ENCODE measurements at places on chromosomes 12 and 14.

GRCh38 chr12:124392667-124393413 is 97.9 kb downstream of the RFLNA start:
- peak; percentile 68 for DNase-seq

DNA sequence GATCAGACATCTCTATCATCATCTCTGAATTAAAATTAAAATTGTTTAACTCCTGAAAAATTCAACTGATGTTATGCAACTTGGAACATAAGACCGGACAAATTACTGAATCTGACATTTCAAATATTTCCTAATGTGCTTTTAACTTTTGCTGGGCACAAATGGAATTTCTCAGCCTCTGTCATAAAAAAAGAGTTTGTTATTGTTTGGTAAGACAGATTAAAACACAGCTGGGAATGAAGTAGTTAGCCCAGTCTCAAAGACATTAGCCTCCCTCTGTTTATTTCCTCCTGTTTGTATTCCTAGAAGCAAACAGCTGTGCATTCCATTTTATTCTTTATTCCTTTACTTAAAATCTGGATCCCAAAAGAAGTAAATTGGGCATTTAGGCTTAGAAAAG is 29.4 kb downstream of the PLEKHA5 start:
- no peak for DNase-seq

GRCh38 chr12:16789204-16789790 is 183.3 kb upstream of the LMO3 start:
- no peak for DNase-seq

- DNase-seq, result no peak
These were observed 24.6 kb downstream of the TPCN1 start for GRCh38 chr12:113245695-113246477.

DNA sequence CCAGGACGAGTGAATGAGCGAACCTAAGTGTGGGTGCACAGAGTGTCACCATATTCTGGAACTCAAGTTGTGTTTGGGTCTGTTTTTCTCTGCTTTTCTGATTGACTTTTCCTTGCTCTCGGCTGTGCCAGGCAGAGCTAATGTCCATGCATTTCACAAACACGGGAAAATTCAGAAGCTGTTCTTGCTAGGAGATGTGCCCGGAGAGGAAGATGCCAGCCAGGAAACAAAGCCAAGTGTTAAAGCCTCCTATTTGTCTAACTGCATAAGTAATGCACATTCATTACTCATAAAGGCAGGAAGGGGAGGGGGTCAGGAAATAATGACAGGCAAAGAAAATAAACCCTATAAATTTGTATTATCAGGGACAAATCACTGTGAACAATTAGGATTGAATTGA is 250.4 kb upstream of the SFSWAP start:
- no peak for DNase-seq

GRCh38 chr12:72230589-72230988 is 41.6 kb upstream of the TRHDE start:
- peak; percentile 36 for DNase-seq

- DNase-seq, result no peak
These were observed 364.9 kb upstream of the KITLG start for GRCh38 chr12:88945051-88945732.

DNA sequence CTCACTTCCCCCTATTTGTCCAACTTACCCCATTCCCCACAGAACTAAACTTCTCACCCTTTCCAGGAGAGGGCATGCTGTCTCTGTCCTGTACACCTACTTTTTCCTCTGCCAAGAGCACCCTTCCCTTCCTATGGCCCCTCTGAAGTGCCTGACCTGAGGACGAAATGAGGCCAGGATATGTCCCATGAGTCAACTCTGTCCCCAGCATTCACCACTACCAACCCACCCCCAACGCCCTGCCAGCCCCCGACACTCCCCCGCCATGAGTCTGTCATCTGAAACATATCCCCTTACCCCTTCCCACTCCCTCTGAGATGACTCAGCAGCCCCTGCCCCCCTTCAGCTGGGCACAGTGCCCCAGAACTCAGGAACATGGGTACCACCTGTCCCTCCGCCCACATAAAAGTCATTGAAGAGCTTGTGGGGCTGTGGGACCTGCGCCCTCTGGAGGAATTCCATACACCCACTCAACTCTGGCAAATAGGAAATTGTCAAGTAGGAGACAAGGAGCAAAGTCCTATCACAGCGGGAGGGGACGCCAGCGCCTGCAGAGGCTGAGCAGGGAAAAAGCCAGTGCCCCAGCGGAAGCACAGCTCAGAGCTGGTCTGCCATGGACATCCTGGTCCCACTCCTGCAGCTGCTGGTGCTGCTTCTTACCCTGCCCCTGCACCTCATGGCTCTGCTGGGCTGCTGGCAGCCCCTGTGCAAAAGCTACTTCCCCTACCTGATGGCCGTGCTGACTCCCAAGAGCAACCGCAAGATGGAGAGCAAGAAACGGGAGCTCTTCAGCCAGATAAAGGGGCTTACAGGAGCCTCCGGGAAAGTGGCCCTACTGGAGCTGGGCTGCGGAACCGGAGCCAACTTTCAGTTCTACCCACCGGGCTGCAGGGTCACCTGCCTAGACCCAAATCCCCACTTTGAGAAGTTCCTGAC is 26.3 kb downstream of the ITGA7 start:
- DNase-seq, result peak; percentile 28

DNA sequence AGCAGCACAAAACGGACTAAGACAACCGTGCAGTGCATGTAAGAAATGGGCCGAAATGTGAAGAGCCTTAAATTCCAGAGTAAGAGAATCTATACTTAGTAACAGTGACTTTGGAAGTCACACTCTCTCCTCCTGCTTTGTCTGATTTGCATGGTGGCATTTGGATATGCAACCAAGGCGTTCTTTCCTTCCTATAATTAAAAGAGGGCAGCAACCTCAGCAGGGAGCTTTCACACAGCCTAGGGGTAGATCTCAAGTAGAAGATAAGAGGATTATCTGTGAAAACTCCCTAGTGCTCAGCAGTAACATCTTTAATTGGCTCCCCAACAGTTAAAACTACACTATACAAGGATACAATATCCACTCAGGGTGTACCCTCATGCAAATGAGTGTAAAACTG is 16.5 kb downstream of the GMFB start:
- no peak for DNase-seq

DNA sequence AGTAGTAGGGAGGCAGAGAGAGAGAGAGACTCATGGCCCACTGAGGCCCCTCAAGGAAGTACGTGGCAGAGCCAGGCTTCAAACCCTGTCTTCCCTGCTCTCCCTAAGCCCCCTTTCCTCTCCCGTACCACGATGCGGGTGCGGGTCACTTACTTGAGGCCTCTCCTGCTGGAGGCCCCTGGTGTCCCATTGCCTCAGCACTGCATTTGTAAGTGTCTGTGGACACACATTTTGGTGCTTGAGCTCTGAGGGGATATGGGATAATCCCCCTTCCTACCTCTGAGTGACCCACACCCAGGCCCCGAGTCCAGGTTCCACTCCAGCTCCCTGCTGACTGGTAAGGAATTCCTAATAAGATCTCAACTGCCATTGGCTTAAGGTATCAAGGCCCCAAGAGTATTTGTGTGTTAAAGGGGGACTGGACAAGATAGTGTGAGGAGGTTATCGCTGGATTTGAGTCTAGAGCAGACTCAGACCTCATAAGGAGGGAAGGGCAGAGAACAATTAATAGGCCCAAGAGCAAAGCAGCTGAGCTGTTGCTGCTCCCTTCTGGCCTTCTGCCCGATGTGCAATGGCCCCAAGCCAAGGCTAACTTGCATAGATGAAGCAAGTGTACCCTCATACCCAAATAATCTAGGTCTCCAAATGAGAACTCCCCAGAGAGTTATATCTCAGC is 71.9 kb downstream of the CRACR2A start:
- DNase-seq, result no peak

DNA sequence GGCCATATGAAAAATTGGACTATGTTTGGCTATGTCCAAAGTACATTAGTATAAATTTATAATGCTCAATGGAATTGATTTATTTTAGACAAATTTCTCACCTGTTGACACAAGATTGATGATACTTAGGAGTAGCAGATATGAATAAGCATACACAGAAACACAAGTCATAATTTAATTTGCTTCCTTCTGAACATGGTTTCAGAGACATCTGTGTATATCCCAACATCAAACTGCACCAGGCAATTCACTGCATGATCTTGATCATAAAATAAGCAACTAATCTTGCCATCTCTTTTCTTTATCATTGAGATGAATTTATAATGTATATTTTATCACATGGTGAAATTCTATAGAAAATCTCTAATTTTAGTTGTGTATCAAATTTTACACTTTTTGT is 3.8 kb downstream of the CLECL1 start:
- no peak for DNase-seq

- no peak for DNase-seq
These were observed 74.2 kb upstream of the CSRP2 start for GRCh38 chr12:76952995-76953394.

DNA sequence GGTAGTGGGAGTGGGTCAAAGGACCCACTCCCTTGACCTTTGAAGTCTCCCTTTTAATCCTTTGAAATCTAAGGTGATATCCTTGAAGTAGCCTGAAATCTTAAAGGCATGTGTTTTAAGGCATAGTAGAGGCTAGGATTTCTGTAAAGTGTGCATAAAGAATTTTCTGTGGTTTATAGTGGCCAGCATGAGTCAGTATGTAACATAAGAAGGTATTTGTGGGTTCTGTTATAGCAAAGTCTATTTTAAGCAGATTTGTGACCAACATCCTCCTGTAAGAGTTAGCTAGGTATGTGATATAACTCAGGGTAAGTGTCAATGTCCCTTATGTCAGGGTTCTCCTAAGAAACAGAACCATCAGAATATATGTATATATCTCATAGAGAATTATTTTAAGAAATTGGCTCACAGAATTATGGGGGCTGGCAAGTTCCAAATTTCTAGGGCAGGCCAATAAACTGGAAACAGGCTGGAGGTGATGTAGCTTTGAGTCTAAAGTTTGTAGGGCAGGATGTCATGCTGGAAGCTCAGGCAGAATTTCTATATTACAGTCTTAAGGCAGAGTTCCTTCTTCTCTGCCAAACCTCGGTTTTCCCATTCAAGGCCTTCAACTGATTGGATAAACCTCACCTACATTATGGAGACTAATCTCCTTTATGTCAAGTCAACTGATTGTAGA is 18.7 kb upstream of the EPYC start:
- DNase-seq, result peak; percentile 30

DNA sequence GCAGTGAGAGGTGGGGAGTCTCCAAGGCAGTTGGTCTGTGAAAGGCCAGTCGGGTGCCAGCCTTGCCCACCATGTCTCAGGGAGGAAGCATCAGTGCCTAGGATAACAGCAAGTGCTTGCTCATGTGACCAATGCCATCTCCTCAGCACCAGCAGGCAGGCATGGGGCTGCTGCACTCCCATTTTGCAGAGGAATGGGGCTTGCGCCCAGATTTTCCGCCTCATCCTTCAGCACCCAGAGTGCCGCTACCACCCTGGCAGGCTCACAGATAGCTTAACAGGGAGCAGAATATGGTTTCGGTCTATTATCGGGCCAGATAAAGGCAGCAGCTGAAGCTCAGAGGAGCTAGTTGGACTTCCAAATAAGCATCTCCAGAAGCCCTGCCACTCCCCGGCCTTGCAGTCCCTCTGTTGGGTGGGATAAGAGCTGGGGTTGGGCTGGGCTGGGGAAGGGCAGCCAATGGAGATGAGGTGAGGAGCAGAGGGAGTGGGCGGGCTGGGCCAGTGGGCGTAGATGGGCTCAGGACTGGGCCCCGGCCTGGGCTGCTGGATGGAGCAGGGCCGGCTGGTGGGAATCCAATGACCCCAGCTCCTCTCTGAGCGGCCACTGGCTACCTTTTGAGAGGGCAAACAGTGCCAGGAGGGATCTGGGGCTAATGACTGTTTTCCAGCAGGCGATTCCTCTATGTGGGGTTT is 8.4 kb upstream of the KRT80 start:
- DNase-seq, result no peak

GRCh38 chr14:71467361-71467811 is 464.8 kb upstream of the RGS6 start:
- no peak for DNase-seq

- DNase-seq, result no peak
These were observed 185.3 kb downstream of the MED13L start for GRCh38 chr12:116092162-116092561.

DNA sequence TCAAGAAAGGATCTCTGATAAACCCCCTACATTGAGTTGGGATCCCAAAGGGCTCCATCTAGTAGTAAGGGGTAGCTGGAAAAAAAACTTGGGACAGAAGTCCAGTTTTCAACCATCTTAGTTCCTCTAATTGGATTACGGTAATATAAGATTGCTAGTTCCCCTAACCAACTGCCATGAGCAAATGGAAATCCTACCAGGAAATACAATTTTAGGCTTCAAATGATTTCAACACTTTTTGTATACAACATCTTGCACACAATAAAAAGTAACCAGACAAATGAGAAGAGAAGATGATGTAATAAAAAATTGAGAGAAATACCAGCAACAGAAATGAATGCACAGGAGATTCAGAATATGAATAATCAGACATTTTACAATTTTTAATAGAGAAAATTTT is 73.0 kb downstream of the TSHR start:
- no peak for DNase-seq

- DNase-seq, result no peak
These were observed 734.2 kb downstream of the MED13L start for GRCh38 chr12:115543269-115543668.

- DNase-seq, result no peak
These were observed 24.8 kb downstream of the CHD8 start for GRCh38 chr14:21431126-21431525.

- DNase-seq, result no peak
These were observed 15.0 kb upstream of the ARMH4 start for GRCh38 chr14:58167057-58167456.

GRCh38 chr12:103801709-103802585 is 39.1 kb downstream of the NT5DC3 start:
- DNase-seq, result no peak

DNA sequence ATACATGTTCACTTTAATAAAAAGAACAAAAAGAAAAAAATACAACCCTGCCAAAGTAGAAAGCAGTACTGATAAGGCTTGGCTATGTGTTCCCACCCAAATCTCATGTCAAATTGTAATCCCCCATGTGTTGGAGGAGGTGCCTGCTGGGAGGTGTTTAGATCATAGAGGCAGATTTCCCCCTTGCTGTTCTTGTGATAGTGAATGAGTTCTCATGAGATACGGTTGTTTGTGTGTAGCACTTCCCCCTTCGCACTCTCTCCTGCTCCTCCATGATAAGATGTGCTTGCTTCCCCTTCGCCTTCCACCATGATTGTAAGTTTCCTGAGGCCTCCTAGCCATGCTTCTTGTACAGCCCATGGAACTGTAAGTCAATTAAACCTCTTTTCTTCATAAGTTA is 59.9 kb downstream of the USP15 start:
- DNase-seq, result no peak

DNA sequence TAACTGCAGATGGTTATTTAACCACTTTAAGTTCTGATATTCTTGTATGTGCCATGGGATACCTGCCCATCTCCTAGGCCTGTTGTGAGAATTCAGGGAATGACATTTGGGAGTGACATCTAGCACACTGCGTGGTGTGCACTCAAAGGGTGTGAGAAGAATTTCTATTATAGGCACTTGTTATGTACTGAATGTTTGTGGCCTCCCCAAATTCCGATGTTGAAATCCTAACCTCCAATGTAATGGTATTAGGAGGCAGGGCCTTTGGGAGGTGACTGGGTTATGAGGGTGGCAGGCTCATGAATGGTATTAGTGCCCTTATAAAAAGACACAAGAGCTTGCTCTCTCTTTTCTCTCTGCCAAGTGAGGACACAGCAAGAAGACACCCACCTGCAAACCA is 27.6 kb downstream of the VCPKMT start:
- no peak for DNase-seq

GRCh38 chr12:91663744-91664143 is 481.1 kb upstream of the DCN start:
- no peak for DNase-seq

All from fibroblast of the conjunctiva (primary cell).